Heart right ventricle (tissue), 16 donors: ENCODE measurements at places on chromosomes 16 and 17. TPM values are rescaled to one million over a fixed set of nuclear protein-coding genes. Genes with fewer than 3 reads are reported as not detected.

The CCL5 gene
- 0.47 TPM for total RNA-seq

The TPPP3 gene
- total RNA-seq: 9.5 TPM

DNA sequence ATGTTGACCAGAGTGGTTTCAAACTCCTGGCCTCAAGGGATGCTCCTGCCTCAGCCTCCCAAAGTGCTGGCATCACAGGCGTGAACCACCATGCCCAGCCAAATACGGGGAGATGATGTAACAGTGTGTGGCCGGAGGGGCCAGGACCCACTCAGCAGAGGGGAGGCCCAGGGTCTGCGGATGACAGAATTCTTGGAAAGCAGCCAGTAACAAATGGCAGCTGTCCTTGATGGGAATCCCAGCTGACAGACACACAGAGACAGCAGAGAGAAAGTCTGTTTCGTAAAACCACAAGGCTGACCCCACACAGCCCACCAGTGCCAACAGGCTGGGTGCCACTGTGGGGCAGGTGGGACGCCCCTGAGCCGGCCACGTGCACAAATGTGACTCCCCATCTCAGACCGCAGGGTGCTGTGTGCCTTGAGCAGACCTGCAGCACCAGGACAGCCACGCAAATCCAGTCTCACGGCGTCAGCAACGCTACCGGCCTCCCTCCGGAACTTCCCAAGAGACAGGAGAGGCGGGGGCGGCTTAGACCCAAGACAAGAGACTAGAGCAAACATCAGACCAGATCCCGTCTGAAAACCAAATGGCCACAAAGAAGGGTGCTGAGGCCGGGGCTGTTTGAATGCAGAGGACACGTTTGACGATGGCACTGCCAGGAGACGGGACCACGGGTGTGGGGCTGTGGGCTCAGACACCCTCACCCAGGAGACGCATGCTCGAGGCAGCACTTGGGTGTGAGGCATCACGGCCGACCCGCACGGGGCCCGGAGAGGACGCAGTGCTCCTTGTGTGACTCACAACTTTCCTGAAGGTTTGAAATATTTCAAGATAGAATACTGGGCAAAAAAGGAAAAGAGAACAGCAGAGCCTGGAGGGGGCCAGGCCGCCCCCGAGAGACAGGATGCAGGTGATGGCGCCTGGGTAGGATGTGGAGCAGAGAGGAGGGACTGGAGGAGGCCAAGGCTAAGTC lies 24.6 kb downstream of the CTU2 start:
- DNase-seq: no peak
- no peaks in the 10 kb centered on the region for H3K4me1 ChIP-seq
- no peak overlapping the region for H3K4me3 ChIP-seq
- H3K36me3 ChIP-seq: no peaks in the 10 kb centered on the region
- H3K27ac ChIP-seq: no peak overlapping the region

GRCh38 chr17:57600074-57600473 lies 145.0 kb downstream of the CCDC182 start:
- H3K4me1 ChIP-seq: peaks cover 59% of the 10 kb centered on the region
- H3K4me3 ChIP-seq: no peak overlapping the region
- no peaks in the 10 kb centered on the region for H3K27me3 ChIP-seq
- H3K36me3 ChIP-seq: no peaks in the 10 kb centered on the region
- H3K27ac ChIP-seq: no peak overlapping the region
